ENCODE measurements at places on chromosomes 5 and 9. TPM values are rescaled to one million over a fixed set of nuclear protein-coding genes. Genes with fewer than 3 reads are reported as not detected.
A peak's percentile ranks its signal among the peaks of the same experiment; 100 is the strongest.

GRCh38 chr9:98943682-98944056, at the start of gene COL15A1:
COL15A1 (plus strand) TSS chr9:98943907; CDS start chr9:98944062, 155 bp downstream.
- H3K4me1 ChIP-seq = peaks cover 42% of the 10 kb centered on the region
- H3K4me3 ChIP-seq = peak within 1 kb of the TSS; percentile 78
- H3K27me3 ChIP-seq = no peaks in the 10 kb centered on the region
- H3K27ac ChIP-seq = peak within 1 kb of the TSS; percentile 88

GRCh38 chr9:84493284-84493947, 152.9 kb upstream of the SLC28A3 start:
- peak; percentile 62 for DNase-seq
- H3K36me3 ChIP-seq = no peaks in the 10 kb centered on the region
- no peaks in the 10 kb centered on the region for H3K27me3 ChIP-seq
- no peak overlapping the region for H3K4me3 ChIP-seq

- H3K4me3 ChIP-seq = no peak overlapping the region
- no peak for DNase-seq
- no peaks in the 10 kb centered on the region for H3K4me1 ChIP-seq
- no peaks in the 10 kb centered on the region for H3K27me3 ChIP-seq
- peak overlapping the region; percentile 71 for H3K27ac ChIP-seq
These were observed 217.6 kb downstream of the NFIB start for GRCh38 chr9:14096258-14096922.

Gene FPGS
- total RNA-seq = 47.9 TPM

Gene TLE4
- total RNA-seq = 35.1 TPM

Gene TAF11L5
- not detected for total RNA-seq

Gene BNC2
- total RNA-seq = 117 TPM
